ENCODE measurements at places on chromosomes 13 and 19.

GRCh38 chr19:41535029-41535622, 40.8 kb upstream of the CEACAM21 start:
- peak; percentile 45 for DNase-seq

DNA sequence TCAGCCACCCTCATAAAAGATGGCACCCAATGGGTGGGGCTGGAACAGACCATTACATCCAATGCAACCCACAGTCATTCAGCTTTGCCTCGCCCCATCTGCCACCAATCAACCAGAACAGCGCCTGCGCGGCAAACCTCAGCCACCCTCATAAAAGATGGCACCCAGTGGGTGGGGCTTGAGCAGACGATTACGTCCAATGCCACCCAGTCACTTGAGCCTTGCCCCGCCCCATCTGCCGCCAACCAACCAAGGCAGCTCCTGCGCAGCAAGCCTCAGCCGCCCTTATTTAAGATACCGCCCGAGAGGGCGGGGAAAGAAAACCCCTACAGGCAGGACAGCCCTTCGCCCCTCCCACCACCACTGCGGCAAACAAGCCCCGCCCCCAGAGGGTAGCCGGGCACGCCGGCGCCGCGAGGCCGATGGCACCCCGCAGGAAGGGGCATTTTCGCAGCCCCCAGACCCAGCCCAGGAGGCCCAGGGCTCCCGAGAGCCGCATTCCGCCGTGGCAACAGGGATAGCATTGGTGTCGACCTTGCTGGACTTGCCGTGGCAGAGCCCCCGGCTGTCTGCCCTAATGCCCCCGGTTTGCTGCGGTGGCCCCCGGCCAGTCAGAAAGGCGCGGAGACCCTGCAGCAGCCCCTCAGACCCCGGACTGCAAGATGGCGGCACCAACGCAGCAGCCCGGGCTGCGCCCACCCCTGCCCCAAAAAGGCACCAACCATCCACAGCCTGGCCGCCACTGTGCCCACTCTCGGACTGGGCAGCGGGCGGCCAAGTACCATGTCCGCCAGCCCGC, 675 bp downstream of the PEG3 start:
- peak; percentile 22 for DNase-seq

DNA sequence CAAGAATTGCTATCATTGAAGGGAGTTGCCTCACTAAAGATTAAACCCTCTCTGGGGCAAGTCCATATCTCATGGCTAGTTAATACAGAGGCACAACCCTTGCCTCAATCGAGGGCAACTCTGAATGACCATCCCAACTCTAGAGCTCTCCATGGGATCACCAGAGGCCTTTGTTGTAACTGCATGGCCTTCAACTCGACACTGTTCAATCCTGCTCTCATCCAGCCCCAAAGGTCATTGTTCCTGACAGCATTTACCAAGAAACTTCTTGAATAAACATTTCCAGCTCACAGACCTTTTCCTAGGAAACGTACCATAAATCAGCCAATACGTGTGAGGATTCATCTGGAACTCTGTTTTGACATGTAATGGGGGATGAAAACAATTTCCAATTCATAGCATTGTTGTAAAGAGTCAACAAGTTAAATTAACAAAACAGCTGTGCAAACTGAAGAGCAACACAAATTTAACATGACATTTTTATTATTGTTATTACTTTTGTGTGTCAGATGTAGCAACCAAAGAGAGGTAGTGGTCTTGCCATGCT, 452.7 kb downstream of the SUCLA2 start:
- DNase-seq = no peak

DNA sequence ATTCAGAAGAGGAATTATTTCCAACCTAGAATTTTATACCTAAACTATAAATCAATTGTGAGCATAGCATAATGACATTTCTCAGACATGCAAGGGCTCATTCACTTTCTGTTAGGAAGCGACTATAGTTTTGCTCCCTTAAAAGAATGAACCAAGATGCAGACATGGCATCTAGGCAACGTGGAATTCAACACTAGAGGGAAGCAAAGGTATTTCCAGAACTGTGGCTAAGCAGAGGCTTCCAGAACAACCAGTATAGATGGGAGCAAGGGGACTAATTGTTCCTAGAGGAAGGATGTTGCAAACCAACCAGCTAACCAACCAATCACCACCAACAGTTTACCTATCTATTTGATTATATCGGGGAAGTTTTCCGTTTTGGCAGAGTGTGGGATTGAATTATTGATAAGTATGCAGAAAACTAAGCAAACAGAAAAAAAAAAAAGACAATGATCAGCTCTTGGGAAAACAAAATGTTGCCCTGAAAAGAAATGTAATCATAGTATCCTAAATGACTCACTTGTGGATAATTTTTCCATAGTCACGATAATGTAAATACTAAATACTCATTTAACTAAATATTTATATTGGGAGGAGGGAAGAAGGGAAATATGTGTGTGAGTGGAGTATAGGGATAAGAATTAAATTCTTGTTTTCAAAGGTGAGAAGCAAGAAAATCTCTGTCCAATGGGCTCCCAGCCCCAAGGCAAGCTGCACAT, 21.1 kb downstream of the ARL11 start:
- DNase-seq = peak; percentile 65

DNA sequence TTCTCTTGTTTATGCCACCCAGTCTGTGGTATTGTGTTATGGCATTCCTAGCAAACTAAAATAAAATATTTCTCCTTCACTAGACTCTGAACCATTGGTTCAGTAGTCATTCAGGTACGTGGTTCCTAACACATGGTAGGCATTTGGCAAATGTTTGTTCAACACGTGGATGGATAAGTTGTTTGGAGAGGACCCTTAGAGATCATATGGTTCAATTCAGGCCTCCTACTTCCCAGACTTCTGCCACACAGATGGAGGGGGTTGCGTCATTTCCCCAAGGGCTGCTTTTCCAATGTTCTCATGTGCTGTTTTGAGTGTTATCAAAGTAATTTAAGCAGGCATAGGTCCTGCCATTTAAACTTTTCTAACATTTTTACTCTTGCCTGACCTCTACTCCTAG, 6.7 kb downstream of the CXCL17 start:
- DNase-seq = peak; percentile 58

DNA sequence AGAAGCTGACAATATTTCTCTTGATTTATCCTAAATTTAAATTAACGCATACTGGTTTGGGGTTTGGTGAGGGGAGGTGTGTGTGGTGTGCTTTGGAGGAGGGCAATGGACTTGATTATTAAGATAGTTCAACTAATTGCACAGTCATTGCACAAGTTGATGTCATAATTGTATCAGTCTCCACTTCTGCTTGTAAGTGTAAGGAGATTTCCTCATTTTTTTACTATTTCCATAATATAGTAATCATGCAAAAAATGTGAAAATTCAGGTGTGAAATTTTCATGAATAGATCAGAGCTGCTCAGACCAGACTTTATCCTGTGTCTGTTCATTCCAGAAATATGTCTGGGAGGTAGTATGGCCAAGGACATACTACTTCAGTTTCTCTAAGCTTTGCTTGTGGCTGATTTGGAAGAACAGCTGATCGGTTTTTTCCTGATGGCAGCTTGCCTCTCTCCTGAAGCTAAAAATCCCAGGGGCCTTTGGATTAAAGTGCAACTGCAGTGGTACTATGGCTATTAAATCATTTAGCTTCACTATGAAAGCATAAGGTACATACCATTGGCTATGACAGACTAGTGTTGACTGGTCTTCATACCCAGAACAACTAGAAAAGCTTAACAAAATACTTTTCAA, 201.8 kb upstream of the MIR17HG start:
- no peak for DNase-seq

- no peak for DNase-seq
Measured at GRCh38 chr19:47070756-47071155, 22.3 kb upstream of the TMEM160 start.

- DNase-seq = no peak
Measured at GRCh38 chr19:49976496-49976895, 15.5 kb upstream of the SIGLEC11 start.

All from SK-MEL-5 (cell line).